ENCODE measurements at places on chromosomes 7 and 10. TPM values are rescaled to one million over a fixed set of nuclear protein-coding genes. Genes with fewer than 3 reads are reported as not detected.
A peak's percentile ranks its signal among the peaks of the same experiment; 100 is the strongest.

- peak; percentile 92 for DNase-seq
Observed at GRCh38 chr7:37031571-37032257, 307.4 kb upstream of the AOAH start.

DNA sequence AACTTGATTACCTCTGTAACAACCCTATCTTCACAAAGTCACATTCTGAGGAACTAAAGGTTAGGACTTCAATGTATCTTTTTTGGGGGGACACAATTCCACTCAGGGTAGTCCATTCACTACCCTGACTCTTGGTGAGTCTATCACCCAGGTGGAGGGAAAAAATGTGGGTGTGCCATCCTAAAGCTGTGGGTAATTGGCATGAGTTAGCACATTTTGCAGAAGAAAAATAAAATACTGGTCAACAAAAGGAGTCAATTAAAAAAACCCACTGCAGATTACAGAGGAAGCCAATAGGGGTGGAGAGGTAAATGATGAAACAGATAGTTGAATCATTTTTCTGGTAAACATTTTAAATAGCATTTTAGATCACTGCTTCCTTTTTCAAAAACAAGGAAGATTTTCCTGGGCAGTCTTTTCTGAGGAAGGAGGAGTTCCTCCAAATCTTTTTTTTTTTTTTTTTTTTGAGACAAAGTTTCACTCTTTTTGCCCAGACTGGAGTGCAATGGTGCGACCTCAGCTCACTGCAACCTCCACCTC, 5.1 kb upstream of the BLVRA start:
- no peak for DNase-seq

DNA sequence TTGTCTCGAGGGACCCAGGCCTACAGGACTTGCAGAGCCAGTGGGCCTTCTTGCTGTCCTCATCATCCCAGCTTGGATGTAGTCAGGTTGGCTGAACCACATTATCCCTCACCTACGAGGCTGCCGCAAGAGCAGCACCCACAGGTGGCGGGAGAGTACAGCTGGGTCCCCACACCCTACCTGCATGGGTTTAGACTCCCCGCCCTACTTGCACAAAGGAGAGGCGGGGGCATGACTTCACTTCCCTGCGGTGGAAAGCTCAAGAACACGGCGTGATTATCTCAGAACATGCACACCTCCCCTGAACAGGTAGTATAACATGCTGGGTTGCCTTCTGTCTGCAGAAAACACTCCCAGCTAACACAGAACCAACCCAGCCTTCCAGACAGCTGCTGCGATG, 57.5 kb downstream of the CTBP2 start:
- DNase-seq: no peak

- DNase-seq: no peak
Observed at GRCh38 chr7:29109358-29109757, 37.0 kb downstream of the CPVL start.

TEX47 gene
- total RNA-seq: not detected

Measured in breast epithelium (tissue), 4 donors.